Activated naive CD4-positive, alpha-beta T cell treated with Interleukin-2 at 50 U/mL for 16 hours (primary cell): ENCODE measurements at places on chromosomes 7 and 10.

- no peak for DNase-seq
These were observed 35.3 kb upstream of the ADD3 start for GRCh38 chr10:109972372-109973001.

GRCh38 chr10:105010411-105011121 lies 369.5 kb downstream of the SORCS3 start:
- no peak for DNase-seq

- DNase-seq, result no peak
These were observed 252.2 kb upstream of the HABP2 start for GRCh38 chr10:113300617-113301016.

DNA sequence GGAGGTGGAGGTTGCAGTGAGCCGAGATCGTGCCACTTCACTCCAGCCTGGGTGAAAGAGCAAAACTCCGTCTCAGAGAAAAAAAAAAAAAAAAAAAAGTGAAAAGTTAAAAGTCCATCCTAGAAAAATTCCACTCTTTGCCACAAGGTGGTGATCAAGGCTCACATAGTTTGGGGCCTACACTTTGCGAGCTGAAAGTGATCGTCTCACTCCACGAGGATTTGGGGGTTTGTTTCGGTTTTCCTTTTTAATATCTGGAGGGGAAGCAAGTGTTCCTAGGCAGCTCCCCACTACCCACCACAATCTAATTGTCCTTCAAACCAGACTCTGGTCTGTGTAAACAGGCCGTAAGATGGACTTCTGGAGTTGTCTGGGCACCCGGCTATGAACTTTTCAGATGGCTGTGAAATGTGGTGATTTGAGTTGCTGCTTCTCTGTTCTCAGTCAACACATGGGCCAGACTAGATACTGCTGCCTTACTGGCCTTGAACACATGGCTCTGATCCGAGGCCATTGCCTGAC lies 27.1 kb downstream of the PRLHR start:
- peak; percentile 33 for DNase-seq

DNA sequence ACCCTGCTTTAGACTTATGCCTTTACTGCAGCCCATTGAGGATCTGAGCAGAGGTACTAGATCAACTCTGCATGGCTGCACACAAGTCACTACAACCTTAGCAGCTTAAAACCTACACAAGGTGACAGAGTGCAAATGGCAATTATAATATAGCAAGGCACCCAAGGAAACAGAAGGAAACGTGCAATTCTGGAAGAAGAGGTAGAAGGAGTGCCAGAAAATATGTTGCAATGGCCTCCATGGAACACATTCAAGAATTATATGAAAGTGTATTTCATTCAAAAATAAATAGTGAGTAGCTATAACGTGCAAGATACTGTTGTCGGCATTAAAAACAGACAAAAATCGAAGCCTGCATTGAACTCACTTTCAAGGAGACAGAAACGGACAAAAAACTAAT lies 2.9 kb upstream of the AKR1C8 start:
- no peak for DNase-seq
